HT-29 (cell line): ENCODE measurements at places on chromosomes 12 and 14. TPM values are rescaled to one million over a fixed set of nuclear protein-coding genes. Genes with fewer than 3 reads are reported as not detected.
A peak's percentile ranks its signal among the peaks of the same experiment; 100 is the strongest.

OVCH1 gene
- total RNA-seq = not detected in 2 replicates

HPD gene
- not detected in 2 replicates for total RNA-seq

GLT8D2 gene
- not detected in 2 replicates for total RNA-seq

IFI27L2 gene
- 52.3 and 56.9 TPM in 2 replicates for total RNA-seq

PCNX1 gene
- 10.9 and 11.8 TPM in 2 replicates for total RNA-seq

CLEC2B gene
- total RNA-seq = not detected in 2 replicates

CLEC4C gene
- not detected in 2 replicates for total RNA-seq

GRCh38 chr14:25406818-25407217, 356.9 kb upstream of the STXBP6 start:
- DNase-seq = peak; percentile 68

DNA sequence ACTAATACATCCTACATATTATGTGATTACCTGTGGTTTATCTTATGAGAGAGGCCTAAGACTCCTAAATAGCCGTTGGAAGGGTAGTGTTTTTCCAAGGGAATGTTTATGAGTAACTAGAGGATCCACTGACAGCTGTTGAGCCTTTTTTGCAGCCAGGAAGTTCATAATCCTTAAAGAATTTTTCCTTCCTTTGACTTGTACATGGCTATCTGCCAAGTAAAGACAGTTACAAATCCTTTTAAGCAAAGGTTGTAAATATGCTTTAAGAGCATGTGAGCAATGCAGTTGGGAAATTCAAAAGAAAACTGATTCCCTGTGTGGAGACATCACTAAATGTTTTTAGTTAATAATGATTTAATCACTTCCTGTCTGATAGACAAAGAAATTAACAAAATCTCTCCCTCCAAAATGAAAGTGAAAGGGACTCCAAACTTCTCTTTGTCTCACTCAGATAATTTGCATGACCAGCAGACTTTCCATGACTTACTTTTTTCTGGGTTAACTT, 333.8 kb downstream of the PDZRN4 start:
- DNase-seq = peak; percentile 17

DNA sequence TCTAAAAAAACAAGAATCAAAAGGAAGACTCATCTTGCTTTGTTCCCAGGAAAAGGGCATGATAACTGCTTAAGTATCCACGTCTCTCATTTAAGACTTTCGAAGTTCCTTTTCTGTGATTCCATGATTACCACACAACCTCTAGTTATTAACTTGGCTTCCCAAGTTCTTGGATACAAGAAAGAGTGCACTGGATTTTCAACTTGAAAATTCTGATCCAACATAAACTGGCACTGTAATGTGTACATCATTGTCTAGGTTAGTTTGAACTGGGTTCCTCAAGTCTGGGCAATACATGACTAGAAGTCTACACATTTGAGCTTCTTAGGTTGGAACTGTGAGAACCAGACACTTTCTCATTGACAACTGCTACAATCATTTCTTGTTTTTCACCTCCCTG, 1.6 kb downstream of the KLHL28 start:
- DNase-seq = peak; percentile 22

- DNase-seq = no peak
Observed at GRCh38 chr12:24496755-24497154, 452.1 kb downstream of the BCAT1 start.

DNA sequence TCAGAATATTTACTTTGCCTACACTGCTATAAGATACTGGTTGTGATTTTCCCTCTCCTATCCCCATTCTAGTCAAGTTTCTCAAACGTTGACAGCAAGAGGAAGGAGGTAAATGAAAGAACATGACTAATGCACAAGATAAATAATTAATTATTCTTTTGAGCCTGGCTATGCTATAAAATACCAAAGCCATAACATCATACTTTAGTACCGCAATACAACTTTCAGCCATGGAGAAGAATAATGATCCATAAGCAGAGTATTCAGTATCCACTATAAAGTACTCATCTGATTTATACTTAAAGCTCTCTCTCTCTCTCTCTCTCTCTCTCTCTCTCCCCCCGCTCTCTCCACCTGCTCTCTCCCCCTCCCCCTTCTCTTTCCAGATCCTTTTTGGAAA, 41.3 kb downstream of the TDG start:
- peak; percentile 15 for DNase-seq

GRCh38 chr12:66197495-66197921, 8.5 kb downstream of the IRAK3 start:
- DNase-seq = no peak

DNA sequence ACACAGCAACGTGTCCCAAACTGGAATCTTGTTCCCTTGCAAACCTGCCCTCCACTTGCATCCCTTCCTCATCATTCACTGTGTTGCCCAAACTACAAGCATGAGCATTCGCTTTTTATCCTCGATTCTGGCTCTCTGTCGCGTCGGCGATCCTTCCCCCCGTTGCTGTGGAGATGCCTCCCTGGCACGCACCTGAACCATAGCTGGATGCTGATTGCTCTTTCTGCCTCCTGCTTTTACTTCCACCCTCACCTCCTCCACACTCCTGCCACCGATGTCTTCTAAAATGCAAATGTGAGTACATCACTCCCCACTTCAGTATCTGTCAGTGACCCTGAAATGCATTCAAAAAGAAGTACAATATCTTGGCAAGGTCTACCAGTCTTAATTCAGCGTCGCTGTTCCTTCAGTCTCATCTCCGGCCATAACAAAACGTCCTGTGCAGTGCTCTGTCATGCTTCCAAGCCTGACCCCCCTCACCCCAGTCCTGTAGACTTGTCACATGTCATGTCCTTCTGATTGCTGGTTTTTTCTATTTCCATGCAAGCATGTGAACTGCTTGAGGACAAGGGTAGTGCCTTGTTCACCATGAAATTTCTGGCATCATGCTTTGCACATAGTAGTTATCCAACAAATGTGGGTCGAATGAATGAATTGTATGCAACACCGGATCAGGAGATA, 2.5 kb upstream of the PPP2R5C start:
- DNase-seq = no peak

GRCh38 chr12:58917699-58918468, 2.4 kb downstream of the LRIG3 start:
- no peak for DNase-seq

DNA sequence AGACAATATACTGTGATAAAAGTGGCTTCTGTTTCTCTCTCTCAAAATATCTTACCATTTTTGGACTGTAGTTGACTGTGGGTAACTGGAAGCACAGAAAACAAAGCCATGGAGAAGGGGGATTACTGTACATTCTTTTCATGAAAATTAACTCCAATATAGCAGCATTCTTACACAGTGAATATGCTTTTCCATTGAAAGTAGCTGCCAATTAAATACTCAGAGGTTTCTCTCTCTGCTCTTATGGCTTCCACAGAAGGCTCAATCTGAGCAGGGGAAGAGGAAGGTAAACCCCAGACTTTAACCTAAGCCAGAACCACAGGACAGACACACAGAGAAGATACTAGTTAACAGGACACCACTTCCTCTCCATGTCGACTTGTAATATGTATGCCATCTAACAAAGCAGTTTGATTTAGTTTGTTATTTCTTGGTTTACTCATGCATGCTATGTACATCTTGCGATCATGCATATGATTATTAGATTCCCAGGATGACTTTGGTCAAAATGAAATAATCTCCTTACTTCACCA, 150.2 kb downstream of the SSPN start:
- no peak for DNase-seq

GRCh38 chr14:57009585-57010515, 199.6 kb upstream of the OTX2 start:
- no peak for DNase-seq

DNA sequence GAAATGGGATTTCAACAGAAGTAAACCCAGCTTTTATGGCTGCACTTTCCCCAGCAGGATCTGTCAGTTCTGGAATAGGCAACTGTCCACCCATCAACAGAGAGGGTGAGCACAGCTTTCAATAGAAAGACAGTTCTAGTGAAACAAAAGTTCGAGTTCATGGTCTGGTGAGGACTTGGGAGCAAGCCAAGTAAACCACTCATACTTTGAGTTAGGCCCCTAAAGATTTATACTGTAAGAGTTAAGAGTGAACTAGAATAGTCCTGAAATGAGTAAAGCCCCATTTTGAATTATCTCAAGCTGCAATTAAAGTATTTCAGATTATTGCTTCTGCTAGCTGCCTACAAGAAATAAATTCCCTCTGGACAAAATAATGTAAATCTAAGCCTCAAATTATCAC, 82.6 kb downstream of the METTL25 start:
- DNase-seq = no peak

DNA sequence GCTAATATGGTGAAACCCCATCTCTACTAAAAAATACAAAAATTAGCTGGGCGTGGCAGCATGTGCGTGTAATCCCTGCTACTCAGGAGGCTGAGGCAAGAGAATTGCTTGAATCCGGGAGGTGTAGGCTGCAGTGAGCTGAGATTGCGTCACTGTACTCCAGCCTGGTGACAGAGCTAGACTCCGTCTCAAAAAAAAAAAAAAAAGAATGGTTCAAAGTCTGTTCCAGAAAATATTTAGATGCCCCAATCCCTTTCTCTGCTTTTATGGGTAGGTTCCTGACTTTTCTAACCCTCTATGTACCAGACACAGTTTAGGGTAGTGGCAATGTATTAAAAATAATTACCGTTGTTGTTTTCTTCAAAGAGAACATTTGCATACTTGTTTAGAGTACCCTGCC, 161.4 kb downstream of the STXBP6 start:
- no peak for DNase-seq

- peak; percentile 67 for DNase-seq
Observed at GRCh38 chr12:1698720-1699119, 7.8 kb downstream of the ADIPOR2 start.

GRCh38 chr14:94180655-94181271, 6.6 kb downstream of the PPP4R4 start:
- DNase-seq = peak; percentile 23

- no peak for DNase-seq
Observed at GRCh38 chr14:63782683-63783389, 55.0 kb upstream of the SGPP1 start.
